ENCODE measurements at places on chromosomes 3 and 15. TPM values are rescaled to one million over a fixed set of nuclear protein-coding genes. Genes with fewer than 3 reads are reported as not detected.

Gene FSIP1
- total RNA-seq, result 0.75 TPM

Gene DPPA2
- not detected for total RNA-seq

Gene PLCL2
- 8.3 TPM for total RNA-seq

Gene DHFR2
- 3.7 TPM for total RNA-seq

Gene CD86
- under 0.01 TPM for total RNA-seq

Gene LDHAL6B
- total RNA-seq, result not detected

Gene FGD5
- 82.4 TPM for total RNA-seq

Gene GOLGA6D
- total RNA-seq, result not detected

Gene OR5K2
- not detected for total RNA-seq

Gene BSN
- total RNA-seq, result under 0.01 TPM

Gene PLA1A
- 0.18 TPM for total RNA-seq

Gene LRRC2
- total RNA-seq, result under 0.01 TPM

Gene GLCE
- 147 TPM for total RNA-seq

Gene KBTBD8
- 3.5 TPM for total RNA-seq

Gene BLOC1S6
- 42.6 TPM for total RNA-seq

Gene PROS1
- 4.3 TPM for total RNA-seq

Gene MESP2
- 0.18 TPM for total RNA-seq

Gene ITGA11
- total RNA-seq, result 0.54 TPM

Gene TRIM42
- total RNA-seq, result not detected

Gene PROK2
- total RNA-seq, result not detected

Gene CAND2
- total RNA-seq, result 1.1 TPM

Gene SLCO2A1
- total RNA-seq, result 0.72 TPM
